Fibroblast of skin of left quadriceps (primary cell): ENCODE measurements at places on chromosomes 3 and 15.

DNA sequence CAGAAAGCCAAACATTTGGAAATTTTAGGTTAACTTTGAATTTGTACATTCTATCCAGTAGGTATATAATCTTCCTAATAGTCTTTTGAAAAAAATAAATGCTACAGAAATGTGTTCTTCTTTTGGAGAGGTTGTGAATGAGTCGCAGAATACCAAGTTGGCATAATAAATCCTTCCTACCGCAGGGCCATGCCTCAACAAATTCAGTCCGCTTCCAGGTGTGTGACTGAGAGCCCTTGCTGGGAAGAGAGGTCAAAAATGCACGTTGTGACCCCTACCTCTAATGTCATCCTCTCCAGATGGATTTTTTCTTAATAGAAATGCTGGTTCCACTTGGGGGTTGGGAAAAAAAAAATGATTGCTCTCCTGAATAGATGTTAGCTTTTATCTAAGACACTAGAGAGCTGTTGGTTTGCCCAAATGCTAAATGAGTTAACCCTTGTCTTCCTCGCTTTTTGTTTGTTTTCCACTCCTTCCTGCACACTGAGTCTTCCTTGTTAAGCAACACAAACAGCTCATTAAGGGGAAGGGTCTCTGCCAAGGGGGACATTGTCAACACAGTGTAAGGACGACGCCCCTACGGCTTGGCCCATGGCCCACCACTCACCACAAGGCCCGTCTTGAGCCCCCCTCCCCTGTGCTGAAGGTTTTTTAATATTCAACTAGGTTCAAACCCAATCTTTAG lies 33.9 kb downstream of the RLBP1 start:
- DNase-seq, result no peak

GRCh38 chr3:196055683-196056270 lies 26.1 kb downstream of the TFRC start:
- no peak for DNase-seq

- no peak for DNase-seq
Observed at GRCh38 chr3:100811779-100812507, 102.6 kb downstream of the TFG start.

- no peak for DNase-seq
Observed at GRCh38 chr15:79088426-79089205, 2.0 kb downstream of the RASGRF1 start.

- DNase-seq, result no peak
Observed at GRCh38 chr15:42031198-42031915, 10.5 kb upstream of the PLA2G4E start.

DNA sequence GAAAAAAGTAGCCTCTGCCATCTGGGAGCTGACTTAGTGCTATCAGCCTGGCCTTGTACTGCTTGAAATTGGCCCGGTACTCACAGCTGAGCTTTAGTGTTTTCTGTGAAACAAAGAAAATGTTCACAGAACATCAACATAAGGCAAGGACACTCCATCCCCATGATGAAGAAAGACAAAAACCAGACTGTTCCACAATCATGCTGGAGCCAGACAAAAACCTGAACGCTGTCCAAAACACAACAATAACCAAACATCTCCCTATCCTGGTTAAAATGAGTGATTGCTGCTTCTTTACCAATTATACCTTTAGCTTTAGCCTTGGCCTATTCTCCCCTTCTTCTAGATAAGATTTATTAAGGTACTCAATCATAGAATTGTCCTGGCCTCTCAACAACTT lies 153.9 kb downstream of the CPNE4 start:
- DNase-seq, result no peak
